Inflammatory macrophage (primary cell): ENCODE measurements at places on chromosomes 1 and 21.
A peak's percentile ranks its signal among the peaks of the same experiment; 100 is the strongest.

- DNase-seq, result no peak
These were observed 270.7 kb upstream of the C1orf174 start for GRCh38 chr1:4170548-4171340.

DNA sequence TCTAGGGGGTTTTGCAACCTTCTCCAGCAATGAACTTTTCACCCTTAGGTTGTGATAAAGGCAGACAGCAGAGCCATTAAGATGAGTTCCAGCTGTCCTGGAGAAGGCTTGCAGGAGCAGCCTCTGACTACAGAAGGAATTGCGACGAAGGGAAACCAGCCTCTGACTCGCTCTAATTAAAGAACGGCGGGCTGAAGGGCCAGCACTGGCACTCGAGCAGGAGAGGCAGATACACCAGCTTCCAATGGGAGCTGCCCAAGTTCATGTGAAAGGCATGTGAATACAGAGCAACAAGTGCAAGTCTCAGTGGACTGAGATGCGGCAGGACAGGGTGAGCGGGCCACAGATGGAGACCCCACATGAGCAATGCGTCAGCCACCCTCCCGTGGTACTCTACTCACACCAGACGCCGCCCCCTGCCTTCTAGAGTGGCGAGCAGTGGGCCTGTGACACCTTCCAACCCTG, 15.7 kb downstream of the RCC2 start:
- DNase-seq, result no peak

DNA sequence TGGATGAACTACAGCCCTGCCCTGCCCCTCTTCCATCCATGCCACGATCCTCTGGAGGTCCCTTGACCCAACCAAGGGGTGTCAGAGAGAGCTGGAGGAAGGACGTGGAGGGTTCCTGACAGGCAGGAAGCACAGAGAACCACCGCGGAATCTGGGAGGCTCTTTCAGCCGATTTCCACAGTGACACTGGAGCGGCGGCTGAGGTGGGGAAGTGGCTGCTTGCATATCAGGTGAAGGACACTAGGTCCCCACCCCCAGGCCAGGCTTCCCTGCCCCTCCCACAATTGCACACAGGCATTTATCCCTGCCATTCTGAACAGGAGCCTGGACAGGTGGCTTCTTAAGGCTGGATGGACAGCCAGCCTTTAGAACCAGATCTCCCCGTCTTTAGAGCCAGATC, 17.5 kb downstream of the LRRC71 start:
- no peak for DNase-seq

DNA sequence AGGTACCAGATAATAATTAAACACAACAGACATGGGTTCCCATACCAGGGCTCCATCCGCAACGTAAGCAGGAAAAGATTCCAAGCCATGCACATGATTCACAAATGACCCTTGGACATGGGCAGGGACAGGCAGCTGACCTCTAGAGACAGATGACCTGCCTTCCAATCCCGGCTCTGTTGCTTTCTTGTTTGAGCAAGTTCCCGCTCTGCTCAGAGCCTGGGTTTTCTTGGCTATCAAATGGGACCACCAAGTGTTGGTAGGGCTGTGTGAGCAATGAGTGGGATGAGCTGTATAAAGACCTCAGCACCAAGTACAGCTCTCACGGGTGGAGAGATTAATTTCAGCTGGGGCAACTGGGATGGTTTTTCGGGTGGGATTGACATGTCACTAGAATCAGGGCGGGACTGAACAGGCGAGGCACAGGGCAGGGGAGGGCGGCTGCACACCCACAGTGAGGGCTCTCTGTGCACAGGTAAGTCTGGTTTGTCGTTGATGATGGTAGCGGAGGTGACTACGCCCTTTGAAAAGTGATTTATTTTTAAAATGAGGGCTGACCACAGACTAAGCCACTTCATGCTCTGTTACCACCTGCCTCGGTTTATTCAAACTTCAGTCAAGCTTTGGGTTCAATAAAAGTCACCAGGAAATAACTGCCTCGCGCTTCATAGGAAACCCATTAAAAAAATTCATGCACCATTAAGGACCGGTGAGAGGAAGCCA, 57.5 kb upstream of the IFFO2 start:
- DNase-seq, result no peak

DNA sequence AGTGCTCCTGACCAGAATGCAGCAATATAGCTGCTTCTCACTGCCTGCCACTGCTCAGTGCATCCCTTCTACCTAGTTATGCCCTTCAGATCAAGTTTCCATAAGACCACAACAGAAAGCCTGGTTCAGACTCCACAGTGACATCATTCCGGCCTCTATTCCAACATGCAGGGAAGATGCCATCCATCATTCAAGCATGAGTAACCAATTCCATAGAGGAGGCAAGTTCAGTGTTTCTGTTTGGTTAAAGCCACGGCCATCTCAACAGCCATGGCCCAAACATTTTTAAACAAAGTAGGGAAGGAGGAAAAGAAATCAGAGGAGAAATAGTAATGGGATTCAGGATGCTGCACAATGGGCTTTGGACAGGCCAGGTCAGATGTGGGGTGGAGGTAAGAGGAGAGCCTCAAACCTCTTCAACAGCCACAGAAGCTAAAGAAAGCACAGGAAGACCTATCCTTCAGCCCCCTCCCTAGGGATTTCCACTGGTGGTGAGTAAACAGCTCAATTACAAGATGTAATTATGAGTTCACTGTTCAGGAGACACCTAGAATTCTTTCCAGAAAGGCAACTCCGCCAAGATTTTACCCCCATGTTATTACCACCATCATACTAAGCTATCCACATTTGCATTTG, 484.9 kb downstream of the SETD4 start:
- DNase-seq, result no peak

GRCh38 chr1:243786531-243786930, 63.5 kb downstream of the AKT3 start:
- no peak for DNase-seq

- no peak for DNase-seq
These were observed 3.8 kb downstream of the GPR61 start for GRCh38 chr1:109543283-109543987.

DNA sequence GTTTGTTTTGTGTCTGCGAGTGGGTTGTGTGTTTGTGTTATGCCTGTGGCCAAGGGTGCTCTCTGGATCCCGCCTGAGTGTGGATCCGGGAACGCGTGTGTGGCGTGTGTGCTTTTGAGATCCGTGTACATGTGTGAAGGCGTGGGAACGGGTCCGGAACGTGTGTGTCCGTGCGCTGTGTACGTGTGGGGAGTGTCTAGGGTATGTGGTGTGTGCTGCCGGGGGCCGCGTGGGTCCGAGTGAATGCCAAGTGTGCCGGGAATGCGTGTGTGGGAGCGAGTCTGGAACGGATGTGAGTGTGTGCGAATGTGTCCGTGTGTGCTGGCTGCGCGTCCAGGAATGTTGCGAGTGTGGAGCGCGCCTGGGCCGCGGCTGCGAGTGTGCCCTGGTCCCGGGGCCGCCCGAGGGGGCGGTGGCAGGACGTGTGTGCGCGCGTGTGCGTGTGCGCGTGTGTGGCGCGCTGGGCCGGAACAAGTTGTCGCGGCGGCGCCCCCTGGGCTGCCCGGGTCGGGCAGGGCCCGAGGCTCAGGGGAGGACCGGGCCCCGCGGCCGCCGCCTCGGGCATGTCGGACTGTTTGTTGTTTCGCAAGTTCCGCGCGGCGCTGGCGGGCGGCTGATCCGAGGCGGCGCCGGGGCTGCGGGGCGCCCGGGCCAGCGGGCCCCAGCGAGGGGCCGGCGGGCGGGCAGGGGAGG, 953 bp downstream of the PTPRU start:
- no peak for DNase-seq

DNA sequence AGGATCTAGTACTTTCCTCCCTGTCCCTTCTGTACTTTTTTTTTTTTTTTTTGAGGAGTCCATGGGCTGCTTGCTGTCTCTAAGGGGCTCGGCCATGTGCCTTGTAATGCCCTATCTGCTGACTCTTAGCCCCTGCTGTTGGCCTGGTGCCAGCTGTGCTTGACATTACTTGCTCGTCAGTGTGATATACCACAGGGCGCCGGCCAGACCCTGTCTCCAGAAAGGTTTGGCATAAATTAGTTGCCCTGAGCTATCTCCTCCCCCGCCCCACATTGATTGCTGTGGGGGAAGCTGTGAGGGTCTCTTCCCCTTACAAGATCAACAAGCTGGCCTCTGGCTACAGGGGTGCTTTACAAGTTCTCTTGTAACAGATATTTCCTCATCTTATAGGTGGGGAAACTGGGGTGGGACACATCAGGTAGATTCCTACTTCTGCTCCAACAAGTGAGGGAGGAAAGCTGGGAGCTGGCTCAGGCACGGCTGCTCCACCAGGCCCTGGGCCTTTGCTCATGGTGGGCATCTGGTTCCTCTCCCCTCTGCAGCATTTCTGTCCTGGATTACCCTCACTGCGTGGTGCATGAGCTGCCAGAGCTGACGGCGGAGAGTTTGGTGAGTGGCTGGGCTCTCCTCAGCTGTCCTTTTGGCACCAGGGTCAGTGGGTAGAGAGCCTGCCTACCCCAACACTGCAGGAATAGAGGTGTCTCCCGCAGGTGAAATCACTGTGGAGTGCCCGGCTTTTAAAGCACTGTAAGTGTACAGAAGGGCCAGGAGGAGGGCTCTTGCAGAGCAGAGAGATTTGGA, 15.6 kb downstream of the STRIP1 start:
- DNase-seq, result no peak

DNA sequence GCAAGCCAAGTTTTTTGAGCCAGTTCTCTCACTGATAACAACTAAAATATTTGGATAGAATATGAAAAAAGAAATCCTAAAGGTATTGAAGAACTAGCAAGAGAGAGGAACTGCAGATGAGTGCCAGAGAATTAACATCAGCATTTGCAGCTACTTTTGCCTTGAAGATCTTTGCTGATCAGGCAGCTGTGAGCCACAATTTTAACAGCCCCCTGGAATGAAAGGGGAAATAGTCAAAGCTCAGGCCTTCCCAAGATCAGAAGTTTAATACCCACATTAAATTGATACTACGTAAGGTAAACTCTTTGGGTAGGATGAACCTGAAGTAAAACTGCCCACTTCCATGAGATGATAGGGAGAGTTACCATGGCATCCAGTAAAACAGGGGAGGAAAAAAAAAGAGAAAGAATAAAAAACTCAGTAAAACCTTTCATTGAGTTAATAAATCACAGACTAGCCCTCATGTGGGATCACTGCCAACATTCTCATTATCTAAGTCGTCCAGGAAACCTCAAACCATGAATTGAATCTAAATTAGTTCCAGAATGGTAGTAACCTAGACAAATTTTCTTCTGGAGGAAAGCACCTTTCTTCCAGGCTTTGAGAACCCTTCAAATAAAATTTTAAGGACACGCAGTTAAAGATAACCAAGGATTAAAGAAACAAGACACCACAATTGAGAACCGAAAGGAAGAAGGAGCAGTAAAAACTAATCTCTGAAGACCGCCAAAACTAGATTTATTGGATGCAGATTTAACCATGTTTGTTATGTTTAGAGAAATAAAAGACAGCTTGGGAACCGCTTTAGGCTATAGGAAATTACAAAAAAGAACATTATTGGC, 28.3 kb downstream of the SCP2 start:
- DNase-seq, result no peak

DNA sequence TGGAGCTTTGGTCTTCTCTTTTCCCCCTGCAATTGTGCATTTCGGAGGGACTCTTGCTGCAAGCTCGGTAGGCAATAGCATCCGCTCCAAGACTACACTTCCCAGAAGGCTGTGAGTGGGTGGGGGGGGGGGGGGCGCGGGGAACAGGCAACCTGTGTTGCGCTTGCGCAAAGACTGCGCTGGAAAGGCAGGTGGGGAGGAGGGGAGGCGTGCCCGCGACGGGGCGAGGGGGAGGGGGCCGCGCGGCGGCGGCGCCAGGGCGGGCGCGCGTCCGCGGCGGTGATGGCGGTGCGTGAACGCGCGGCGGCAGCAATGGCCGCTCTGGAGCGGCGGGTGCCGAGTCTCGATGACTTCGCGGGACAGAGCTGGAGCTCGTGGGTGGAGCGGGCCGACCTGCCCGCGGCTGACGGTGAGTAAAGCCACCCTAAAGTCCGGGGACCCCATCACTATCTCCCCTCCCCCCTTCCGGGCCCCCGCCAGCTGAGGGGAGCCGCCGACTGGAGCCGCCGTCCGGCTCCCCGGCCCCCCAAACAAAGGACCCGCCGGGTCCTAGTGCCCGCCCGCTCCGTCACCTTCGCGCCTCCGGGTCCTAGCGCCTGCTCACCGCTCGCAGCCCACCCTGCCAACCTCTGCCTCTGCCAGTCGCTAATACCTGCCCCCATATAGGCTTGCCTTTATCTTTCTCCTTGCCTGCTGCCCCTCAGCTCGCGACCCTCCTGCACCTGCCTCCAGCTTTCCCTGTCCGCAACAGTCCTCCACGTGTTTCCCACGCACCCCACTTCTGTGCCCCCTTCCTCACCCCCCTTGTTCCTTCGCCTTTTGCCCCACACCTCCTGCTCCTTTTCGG, at the start of gene ATXN7L2:
TSS of gene ATXN7L2 (plus strand) at position 234 of the 847 bp plus-strand sequence. CDS start at position 283, 49 bp downstream.
- DNase-seq, result peak; percentile 83

GRCh38 chr1:64478594-64479470, 8.9 kb downstream of the CACHD1 start:
- no peak for DNase-seq

DNA sequence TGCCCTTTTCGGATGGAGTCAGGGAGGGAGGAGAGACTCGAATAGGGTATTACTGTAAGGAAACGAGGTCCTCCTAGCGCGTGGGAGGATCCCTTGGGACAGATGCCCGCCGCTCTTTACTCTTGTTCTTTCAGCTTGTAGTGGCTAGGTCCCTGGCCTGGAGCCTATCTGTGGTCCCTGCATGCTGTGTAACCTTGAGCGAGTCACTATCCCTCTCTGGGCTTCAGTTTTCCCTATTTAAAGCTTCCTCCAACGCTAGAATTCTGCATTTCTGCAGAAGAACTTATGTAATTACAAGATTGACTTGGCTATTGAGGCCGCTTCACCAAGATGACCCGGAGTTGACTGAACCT, 744 bp downstream of the MIER1 start:
- DNase-seq, result no peak

DNA sequence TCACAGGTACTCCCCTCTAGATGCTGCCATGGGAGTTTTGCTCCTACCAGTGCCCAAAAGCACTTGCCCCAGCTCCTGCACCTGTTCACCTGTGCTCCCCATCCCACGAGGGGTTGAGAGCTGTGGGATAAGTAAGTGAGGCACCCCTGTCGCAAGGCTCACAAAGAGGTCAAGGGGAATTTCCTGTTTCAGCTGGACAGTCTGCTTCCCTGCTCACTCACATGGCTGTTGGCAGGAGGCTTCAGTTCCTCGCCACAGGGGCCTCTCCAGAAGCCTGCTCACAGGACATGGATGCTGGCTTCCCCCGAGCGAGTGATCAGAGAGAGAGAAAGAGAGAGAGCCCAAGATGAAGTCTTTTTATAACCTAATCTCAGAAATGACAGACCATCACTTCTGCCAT, 8.7 kb upstream of the NCMAP start:
- DNase-seq, result peak; percentile 15

GRCh38 chr1:84851839-84852238, 41.2 kb downstream of the LPAR3 start:
- peak; percentile 61 for DNase-seq

DNA sequence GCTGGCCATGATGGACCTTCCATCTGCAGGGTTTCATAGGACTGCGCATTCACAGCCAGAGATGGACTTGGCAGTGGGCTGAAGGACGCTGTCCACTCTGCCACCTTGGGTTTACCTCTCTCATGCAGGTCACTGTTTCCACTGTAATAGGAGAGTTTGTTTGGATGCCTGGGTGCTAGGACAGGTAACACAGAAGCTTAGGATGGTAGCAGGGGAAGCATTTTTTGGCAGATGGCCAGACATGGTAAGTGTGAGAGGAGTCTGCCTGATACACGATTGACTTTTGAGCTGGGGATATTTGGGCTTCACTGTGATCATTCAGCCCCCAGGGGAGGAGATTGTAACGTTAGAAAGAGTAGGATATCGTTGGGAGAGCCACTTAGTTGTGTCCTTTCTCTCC, 11.8 kb downstream of the PSEN2 start:
- no peak for DNase-seq
